Prostate gland (tissue), 2 donors: ENCODE measurements at places on chromosomes 7 and 10. TPM values are rescaled to one million over a fixed set of nuclear protein-coding genes. Genes with fewer than 3 reads are reported as not detected.

The PDZD7 gene
- 1.5 TPM for total RNA-seq

The KAZALD1 gene
- 9.8 TPM for total RNA-seq

The TUBB8 gene
- total RNA-seq: not detected

The WNT16 gene
- total RNA-seq: 0.23 TPM

The CALHM1 gene
- not detected for total RNA-seq

The SYT15 gene
- total RNA-seq: 1.6 TPM

The ADIRF gene
- 347 TPM for total RNA-seq
